ENCODE measurements at places on chromosomes 1 and 21. TPM values are rescaled to one million over a fixed set of nuclear protein-coding genes. Genes with fewer than 3 reads are reported as not detected.

The ST6GALNAC3 gene
- 50.0 TPM for total RNA-seq

The FALEC gene
- not detected for total RNA-seq

The DENND2D gene
- total RNA-seq = 10.3 TPM

The HSD3B2 gene
- total RNA-seq = not detected

The SIK1 gene
- 16.4 TPM for total RNA-seq

The HTR6 gene
- total RNA-seq = not detected

The CHIA gene
- not detected for total RNA-seq

The UBQLN4 gene
- 16.0 TPM for total RNA-seq

The CNKSR1 gene
- not detected for total RNA-seq

The HES2 gene
- not detected for total RNA-seq

The HES5 gene
- total RNA-seq = not detected

The C21orf58 gene
- total RNA-seq = 8.0 TPM

The CFAP57 gene
- under 0.01 TPM for total RNA-seq

The MAST2 gene
- 25.6 TPM for total RNA-seq

The KIF1B gene
- total RNA-seq = 35.6 TPM

The FAM89A gene
- 37.2 TPM for total RNA-seq

The NECTIN4 gene
- not detected for total RNA-seq

The CYP4A22 gene
- not detected for total RNA-seq

The FCER1A gene
- total RNA-seq = not detected

The LCE2B gene
- total RNA-seq = not detected

The PKLR gene
- under 0.01 TPM for total RNA-seq

The NDC1 gene
- 23.6 TPM for total RNA-seq

The CDA gene
- total RNA-seq = not detected

The BLACAT1 gene
- total RNA-seq = under 0.01 TPM

The PTPN14 gene
- 24.1 TPM for total RNA-seq

The PRPF38B gene
- 17.2 TPM for total RNA-seq

The SH2D1B gene
- not detected for total RNA-seq

The CFAP107 gene
- not detected for total RNA-seq

The C1QTNF12 gene
- not detected for total RNA-seq

The TMEM125 gene
- total RNA-seq = not detected
